ENCODE measurements at places on chromosomes 4 and X.
A peak's percentile ranks its signal among the peaks of the same experiment; 100 is the strongest.

- no peak for DNase-seq
Measured at GRCh38 chr4:88230461-88230891, 53.9 kb downstream of the PPM1K start.

- no peak for DNase-seq
Measured at GRCh38 chrX:44012484-44013096, 39.4 kb upstream of the NDP start.

DNA sequence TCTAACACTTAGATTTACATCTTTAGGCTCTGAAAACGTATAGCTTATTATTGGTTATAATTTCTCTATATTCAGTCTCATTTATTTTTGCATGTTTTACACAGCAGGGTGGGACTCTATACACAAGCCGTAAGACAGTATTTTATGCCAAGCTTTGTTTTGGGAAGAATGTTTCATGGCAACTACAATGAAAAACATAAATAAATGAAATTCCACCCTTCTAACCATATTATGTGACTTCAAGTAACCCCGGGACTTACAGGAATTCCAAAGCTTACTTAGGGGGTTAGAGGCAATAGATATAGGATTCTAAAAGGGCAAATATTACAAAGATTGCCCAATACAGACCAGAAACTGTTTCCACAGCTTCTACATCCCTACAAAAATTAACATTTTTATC is 370.9 kb downstream of the PRR32 start:
- DNase-seq, result no peak

- DNase-seq, result no peak
Measured at GRCh38 chrX:15781961-15782699, 8.2 kb upstream of the ZRSR2 start.

GRCh38 chr4:113575401-113575800 is 186.1 kb downstream of the CAMK2D start:
- DNase-seq, result no peak

- peak; percentile 90 for DNase-seq
Measured at GRCh38 chr4:20512033-20512792, 188.0 kb upstream of the PACRGL start.

GRCh38 chr4:26372076-26372475 is 51.3 kb downstream of the RBPJ start:
- no peak for DNase-seq

DNA sequence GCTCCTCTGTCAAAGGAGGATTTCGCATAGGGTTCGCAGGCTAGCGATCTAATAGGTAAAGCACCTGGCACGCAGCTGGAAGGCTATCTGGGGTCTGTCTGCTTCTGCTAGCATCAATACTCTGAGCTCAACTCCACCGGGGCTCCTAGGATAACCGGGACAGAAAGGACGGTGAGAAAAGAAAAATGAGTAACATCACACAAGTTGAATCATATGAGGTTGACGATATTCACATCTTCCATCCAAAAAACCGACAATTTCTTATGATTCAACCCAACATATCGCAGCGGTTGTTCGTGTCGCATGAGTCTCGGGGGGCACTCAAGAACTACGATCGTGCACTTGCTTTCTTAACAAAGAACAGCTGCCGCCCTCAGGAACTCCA is 1.8 kb downstream of the PROM1 start:
- DNase-seq, result no peak

DNA sequence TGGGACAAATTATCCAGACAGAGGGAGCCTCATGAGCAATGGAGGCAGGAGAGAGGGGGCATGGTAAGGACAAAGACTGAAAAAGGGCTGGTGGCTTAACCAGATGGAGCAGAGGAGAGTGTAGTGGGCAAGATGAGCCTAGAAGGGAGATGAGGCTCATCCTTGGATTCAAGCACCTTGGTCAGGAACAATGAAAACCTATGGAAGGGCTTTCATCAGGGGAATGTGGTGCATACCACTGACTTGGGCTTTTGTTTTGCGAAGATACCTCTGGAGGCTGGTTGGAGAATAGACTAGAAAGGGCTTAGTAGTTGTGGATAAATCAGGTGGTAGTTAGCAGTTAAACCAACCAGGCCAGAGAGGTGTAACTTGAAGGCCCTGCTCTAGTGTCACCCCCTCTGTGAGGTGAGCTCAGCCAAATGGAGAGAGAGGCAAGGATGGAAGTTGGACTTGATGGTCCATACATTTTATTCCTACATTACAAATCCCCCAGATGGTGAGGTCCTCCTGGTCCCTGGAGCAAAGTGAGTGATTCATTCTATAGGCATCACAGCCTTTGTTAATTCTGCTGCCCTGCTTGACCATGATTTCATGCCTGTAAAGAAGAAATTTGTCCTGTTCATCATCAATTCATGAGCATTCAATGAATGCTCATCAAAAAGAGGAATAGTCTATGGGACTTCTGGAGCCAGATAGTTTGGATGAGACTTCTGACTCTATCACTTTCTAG is 264.8 kb upstream of the IGFBP7 start:
- DNase-seq, result no peak

- no peak for DNase-seq
Measured at GRCh38 chrX:48498374-48498809, 10.4 kb upstream of the PORCN start.

DNA sequence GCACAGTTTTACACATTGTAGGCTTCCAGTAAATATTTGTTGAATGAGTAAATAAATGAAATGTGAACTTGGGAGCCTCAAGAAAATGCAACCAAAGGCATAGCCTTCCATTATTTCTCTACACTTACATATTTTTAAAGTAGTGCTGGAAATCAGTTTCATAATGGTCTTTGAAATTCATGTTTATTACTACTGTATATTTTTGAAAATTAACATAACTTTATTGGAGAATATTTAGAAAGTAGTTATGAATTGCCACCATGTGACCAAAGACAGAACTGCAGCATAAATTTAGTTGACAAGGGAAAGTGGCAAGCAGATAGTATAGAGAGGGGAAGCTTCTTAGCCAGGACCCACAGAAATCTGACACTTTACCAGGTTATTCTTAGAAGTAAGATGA is 6.4 kb downstream of the TCEAL8 start:
- no peak for DNase-seq

GRCh38 chr4:112063260-112063659 is 82.0 kb upstream of the FAM241A start:
- no peak for DNase-seq

GRCh38 chrX:42075032-42075431 is 151.7 kb upstream of the CASK start:
- no peak for DNase-seq

DNA sequence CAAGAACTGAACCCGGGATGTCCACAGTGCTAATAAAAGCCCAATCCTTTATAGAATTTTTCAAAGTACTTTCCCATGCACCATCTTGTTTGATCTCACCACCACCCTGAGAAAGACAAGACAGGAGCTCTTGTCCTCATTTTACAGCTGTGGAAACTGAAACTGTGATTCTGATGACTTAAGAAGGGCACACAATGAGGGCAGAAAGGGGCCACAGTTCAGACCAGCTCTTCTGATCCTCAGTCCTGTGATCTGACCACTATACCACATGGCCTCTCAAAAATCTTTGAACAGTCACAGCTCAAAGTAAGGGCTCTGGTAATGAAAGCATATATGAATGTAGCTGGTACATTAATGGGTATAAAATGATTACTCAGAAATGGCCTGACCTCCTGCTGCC is 127.3 kb upstream of the CPEB2 start:
- DNase-seq, result no peak

DNA sequence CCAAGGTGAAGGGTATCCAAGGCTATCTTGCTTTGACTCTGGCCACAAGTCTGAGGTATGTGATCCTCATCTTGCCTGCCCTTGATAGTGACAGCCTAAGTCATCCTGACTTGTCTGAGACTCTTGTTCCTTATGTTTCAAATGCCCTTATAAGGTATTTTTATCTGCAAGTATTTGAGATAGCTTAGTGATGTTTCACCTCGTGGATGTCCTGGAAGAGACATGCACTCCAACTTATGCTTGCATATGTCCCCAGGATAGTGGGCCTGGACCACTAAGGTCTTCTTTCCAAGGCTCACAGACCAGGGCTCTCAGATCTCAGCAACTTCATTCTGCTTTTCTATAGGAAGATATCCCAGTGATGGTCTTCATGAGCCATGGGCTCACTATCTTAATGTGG is 120.5 kb upstream of the WDR1 start:
- no peak for DNase-seq

GRCh38 chr4:165580351-165580905 is 201.6 kb downstream of the CPE start:
- no peak for DNase-seq

DNA sequence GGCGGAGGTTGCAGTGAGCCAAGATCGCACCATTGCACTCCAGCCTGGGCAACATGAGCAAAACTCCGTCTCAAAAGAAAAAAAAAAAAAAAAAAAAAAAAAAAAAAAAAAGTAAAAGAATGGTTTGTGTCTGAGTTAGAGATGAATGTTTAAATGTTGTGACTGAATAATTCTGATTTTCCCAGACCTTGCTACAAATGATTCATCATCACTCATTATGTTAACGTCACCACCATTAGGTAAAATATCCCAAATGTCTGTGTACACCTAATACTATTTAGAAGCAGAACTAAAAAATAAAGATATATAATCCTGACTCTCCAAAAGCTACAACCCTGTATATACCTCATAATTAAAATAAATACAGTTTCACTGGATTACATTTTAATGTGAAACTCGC is 70.8 kb downstream of the HHIP start:
- DNase-seq, result no peak

Measured in NCI-H748 treated with DMSO at 0.1 percent for 48 hours (cell line).